ENCODE measurements at places on chromosomes 1 and 21.

GRCh38 chr1:165495858-165496205 lies 48.0 kb upstream of the LRRC52 start:
- DNase-seq: no peak

DNA sequence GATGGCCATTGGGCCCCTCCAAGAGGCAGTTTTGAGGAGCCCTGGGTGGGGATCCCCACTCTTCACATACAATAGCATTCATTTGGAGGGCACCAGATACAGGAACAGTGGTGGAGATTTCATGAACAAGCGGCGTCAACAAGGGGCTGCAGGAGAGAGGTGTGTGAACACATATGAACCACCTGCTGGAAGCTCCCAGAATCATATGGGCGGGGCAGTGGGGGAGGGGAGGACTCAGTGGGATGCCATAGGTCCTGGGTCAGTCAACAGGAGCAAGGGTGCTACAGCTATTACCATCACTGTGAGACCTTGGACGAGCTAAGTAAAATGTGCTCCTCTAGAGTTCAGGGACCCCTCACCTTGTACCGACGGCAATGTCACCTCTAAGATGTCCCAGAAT lies 100.4 kb upstream of the IRF2BP2 start:
- no peak for DNase-seq

DNA sequence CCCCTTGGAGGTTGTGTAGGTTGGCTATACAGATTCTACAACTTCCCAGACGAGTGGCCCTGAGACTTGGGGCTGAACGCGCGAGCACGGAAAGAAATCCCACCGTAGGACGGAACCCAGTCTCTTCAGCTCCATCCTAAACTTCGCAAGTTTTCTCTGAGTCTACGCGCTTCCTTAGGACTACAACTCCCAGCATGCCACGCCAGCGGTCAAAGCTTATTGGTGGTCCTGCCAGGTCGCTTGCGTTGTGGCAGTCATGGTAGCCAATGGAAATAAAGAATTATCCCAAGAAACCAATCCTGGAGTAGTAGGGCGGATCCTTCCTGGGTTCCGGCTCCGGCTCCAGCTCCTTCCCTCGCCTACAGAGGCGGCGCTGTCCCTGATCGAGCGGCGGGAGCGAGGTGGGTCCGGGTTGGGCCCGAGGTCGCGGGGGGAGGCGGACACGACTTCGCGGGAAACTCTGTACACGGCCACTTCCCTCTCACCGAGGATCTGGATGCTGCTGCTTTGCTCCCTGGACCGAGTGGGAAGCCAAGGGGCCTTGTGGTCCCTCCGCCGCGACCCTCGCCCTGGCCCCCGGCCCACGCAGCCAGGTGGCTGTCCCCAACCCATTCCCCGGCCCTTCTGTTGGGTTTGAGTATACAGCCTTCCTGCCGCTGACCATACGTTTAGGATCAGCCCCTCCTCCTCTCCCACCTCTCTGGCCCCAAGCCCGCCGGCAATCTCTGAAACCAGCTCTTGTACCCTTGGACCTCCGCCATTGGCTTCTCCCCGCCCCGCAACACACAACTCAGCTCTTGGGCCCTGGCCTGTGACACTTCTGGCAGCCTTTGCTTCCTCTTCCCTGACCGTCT lies at the start of gene ZNF691:
TSS of gene ZNF691 (plus strand) at position 357 of the 854 bp plus-strand sequence. CDS start 3,046 bp downstream, outside the sequence.
- peak; percentile 95 for DNase-seq

DNA sequence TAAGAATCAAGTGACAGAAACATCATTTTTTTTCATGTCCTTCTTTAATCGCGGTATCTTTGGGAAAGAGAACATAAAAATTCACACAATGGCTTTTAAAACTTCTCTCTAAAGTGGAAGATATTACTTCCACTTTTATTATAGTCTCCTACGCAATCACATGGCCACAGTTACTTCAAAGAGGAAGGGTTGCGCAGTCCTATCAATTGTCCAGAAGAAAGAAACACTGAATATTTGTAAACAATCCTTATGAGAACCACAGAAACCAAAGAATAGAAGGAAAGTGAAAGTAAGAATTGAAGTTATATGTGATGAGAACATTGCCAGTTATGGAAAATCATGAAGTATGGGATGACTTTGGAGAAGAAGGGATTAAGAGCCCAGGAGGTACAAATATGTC lies 32.6 kb downstream of the CFH start:
- no peak for DNase-seq

- DNase-seq: no peak
Observed at GRCh38 chr1:62281922-62282555, 37.2 kb downstream of the KANK4 start.

DNA sequence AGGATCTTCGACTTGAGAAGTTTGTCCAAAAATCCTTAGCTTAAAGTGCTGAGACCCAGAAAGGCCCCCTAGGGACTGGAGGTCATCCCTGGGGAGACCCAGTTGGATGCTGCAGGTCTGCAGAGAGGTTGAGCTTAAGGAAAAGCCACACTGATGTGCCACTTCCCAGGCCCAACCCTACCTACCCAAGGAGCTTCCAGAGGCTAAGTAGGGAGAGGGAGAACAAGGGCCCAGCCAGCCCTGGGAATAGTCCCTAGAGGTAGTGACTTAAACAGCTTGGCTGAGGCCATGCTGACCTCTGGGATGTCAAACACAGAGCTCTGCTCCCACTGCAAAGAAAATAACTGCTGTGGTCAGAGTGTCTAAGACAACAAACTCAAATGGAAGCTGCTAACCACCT lies 693.7 kb downstream of the MATN1 start:
- no peak for DNase-seq

DNA sequence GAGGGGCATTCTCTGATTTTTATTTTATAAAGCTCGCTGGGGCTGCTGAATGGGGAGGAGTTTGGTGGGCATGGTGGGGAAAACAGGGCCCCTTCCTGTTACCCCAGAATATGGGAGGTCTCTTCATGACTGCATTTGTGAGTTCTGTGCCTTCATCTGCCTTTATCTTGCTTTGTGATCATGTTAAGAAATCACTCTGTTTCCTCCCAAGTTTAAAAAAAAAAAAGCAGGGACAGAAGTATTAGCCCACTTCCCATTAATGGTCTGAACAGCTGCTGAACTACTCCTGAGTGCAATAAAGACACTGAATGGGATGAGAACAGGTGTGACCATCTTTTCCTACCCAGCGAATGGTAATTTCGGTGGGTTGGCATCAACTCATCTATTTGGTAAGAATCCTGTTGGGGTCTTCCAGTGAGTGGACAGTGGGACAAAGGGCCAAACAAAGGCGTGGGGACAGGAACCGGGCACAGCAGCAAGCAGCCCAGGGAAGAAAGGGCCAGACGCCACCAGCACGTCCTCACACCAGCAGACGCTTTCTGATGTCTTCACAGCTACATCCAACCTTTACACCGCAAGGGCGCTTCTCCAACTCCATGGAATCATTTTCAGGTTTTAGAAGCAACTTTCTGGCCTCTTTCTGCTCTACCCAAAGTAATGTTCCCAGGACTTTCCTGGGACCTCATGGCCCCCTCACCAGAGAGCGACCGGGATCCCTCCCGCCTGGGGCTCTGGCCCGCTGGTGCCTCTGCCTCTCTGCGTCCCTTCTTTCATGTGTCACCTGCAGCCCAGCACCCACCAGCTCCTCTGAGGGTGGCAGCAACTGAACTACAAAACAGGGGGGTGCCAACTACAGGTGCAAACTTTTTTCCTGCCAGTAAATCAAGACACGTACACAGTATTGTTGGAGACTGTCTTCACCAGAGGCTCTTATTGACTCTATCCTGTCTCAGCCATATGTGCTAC lies 160.2 kb downstream of the ADSS2 start:
- DNase-seq: peak; percentile 41

GRCh38 chr1:82722608-82723007 lies 921.9 kb downstream of the ADGRL2 start:
- DNase-seq: no peak

All from DND-41 (cell line).